ENCODE measurements at places on chromosomes 6 and 20.
A peak's percentile ranks its signal among the peaks of the same experiment; 100 is the strongest.

DNA sequence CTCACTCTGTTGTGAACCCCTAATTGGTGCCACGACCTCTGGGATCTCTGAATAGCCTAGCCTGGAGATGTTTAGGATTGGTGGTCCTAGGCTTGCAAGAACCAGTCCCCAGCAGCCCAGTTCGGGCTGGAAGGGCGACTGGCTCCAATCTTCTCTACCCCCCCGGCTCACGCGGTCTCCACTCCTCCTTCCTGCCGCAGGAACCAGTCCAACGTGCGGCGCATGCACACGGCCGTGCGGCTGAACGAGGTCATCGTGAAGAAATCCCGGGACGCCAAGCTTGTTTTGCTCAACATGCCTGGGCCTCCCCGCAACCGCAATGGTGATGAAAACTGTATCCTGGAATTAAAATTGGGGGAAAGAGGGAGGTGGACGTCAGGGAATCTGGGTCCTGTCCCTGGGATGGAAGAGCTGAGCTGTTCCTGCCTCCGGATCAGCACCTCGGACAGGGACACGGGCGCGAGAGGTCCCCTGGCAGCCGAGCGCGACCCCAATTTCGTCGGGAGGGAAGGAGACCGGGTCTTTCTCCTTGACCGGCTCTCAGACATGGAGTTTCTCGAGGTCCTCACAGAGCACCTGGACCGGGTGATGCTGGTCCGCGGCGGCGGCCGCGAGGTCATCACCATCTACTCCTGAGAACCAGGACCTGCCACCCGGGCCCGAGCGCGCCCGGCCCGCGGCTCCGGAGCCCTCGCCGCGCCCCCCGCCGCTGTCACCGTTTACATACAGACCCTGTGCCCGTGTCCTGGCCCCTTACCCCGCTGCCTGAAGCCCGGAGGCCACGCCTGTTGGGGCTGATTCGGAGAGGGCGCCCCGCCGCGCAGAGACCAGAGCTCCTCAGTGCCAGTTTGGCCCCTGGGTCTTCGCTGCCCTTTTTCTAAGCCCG is 28.2 kb downstream of the SLC12A5 start:
- peak; percentile 47 for DNase-seq

GRCh38 chr6:106574741-106575458 is 54.4 kb downstream of the RTN4IP1 start:
- peak; percentile 85 for DNase-seq

DNA sequence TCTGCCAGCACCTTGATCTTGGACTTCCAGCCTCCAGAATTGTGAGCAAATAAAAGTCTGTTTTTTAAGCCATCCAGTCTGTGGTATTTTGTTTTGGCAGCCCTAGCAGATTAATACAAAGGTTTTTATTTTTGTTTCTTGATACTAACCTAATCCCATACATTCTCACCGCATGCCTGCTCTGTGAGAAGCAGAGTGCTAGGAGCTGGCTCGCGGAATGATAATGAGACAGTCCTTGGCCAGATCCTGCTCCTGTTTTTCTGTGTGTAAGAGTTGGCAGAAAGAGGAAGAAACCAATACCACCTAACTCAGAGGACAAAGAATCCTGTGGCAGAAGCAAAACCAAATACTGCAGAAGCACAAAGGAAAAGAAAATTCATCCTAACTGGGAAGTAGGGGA is 82.6 kb downstream of the KIF16B start:
- DNase-seq = no peak

DNA sequence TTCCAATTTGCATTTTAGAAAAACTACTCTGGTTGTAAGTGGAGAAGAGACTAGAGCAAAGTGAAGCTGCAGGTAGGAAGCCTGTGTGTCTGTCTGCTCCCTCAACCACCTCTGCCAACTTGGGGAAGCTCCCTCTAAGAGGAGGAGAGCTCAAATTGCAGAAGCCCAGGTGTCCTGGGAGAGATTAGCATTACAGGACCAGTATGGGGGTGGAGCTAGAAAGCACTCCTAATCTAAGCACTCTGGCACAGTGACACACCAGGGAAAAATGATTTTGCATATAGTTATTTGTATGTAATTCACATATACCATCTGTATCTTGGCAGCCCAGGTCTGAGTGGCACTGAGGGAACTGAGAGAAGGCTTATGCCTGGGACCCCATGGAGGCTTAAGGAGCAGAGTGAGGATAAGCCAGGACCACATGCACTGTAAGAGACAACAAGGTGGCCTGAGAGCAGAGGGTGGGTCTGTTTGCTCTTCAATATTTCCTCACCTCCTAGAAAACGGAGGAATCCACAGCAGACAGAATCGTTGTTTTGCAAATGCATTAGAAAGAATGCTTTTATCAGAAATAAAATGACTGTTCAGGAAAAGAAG is 13.6 kb downstream of the GSTA2 start:
- no peak for DNase-seq

DNA sequence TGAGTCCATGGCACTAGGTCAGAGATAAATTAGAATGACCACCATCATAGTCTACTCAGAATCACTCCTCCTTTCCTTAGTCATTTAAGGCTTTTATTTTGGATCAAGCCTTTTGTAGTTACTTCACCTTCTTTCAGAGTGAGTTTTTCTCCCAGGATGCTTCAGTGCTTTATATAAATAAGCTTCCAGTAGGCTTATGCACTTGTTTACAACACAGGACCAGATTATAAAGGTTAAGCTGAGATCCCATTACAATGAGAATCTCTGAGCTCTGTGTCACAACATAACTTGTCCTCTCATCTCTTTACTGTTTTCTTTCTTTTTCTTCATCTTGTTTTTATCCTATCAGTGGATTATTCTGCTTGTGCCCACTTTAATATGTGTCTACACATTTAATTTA is 47.9 kb downstream of the CEP57L1 start:
- DNase-seq = peak; percentile 48

DNA sequence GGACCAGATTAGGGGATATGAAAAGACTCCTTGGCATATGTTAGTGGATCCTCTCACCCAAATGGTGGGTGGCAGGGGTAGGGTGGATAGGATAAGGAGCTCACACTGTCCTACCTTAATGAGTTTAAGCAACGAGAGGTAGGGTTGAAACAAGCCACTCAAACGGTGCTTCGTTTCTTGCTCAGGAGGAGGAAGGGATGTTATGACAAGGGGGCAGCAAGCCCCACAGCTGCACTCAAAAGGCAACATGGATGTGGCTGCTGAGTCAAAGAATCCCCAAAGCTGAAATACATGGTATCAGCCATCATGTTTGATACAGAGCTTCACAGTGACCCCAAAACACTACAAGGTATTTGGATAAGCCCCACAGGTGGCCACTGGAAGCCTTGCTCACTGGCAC is 8.4 kb upstream of the IDH3B start:
- no peak for DNase-seq

GRCh38 chr6:84460491-84460890 is 233.0 kb upstream of the CEP162 start:
- no peak for DNase-seq

- no peak for DNase-seq
Observed at GRCh38 chr6:43804550-43805223, 34.7 kb downstream of the VEGFA start.

DNA sequence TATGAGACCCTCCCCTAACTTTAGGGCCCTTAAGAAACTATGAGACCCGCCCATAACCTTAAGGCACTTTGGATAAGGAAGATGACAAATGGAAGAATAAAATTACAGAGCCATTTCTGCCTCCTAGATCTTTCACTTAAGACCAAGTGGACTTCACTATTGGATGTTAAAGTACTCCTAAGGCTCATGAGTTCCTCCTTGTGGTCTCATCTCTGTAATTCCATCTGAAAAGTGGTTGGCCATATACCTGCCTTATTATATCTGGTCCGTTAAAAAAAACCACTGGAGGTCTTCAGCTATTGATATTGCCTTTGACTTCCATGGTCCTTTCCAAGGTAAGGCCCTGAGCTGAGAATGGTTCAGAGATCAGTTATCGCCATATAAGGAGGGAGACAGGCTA is 310.3 kb downstream of the EYA4 start:
- DNase-seq = no peak

- DNase-seq = no peak
Observed at GRCh38 chr6:45072016-45072415, 256.1 kb upstream of the RUNX2 start.

GRCh38 chr6:85677234-85677956 is 34.7 kb upstream of the SYNCRIP start:
- DNase-seq = peak; percentile 79

GRCh38 chr6:157478926-157479325 is 97.9 kb downstream of the ZDHHC14 start:
- DNase-seq = no peak

DNA sequence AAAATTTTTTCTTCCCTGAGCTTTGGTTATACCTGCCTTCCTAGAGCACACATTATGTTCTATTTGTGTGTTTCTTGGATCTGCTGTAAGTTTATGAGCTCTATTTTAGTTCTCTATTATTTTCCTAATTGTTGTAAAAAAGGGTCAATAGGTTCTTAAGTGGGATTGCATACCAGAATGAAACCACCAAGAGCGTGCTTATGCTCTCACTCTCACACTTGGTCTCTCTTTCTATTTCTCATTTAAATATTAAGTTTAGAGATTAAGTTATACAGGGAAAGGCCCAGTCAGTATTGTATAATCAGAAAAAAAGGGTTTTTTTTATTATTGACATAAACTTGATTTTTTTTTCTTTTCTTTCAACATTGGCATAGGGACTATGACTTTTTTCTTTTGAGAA is 96.8 kb downstream of the RIMS1 start:
- no peak for DNase-seq

DNA sequence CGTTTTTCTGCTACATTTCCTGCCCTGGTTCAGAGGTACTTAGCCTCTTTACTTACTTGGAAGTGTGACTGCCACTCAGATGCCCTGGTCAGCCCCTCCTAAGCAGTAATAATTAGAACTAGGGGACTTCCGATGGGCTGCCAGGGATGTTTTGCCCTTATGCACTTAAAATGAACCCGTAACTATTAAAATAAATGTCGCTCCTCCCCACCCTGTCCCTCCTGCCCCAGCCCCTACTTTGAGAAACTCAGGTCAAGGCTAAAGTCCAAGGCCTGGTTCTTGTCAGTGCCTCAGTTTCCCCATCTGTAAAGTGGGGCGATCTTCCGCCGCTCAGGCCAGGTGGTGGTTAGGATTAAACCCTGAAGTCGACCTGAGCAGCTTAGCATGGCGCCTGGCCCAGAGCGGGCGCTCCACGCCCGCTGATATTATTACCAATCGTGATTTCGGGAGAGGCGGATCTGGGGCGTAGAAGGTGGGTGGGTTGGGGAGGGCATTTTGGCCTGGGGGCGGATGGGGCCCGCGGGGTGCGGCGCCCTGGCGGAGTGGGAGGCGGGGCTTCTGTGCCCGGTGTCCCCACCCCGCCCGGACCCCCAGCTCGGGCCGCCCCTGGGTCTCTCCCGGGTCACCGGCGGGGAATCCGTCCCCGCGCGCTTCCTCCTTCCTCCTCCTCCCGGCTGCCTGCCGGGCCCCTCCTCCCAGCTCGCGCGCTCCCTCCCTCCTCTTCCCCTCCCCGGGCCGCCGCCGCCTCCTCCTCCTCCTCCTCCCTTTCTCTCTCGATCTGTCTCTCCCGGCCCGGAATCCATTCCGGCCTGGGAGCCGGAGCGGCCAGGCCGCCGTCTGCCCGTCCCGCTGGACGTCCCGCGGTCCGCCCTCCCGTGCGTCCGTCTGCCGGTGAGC is at the start of gene SRC:
Gene SRC, plus strand, starts transcription at position 802 of the 897 bp plus-strand sequence. CDS start 38,014 bp downstream, outside the sequence.
- DNase-seq = peak; percentile 70

- no peak for DNase-seq
Observed at GRCh38 chr6:21909321-21909720, 315.8 kb downstream of the SOX4 start.

- no peak for DNase-seq
Observed at GRCh38 chr6:168625602-168626001, 184.6 kb downstream of the SMOC2 start.

GRCh38 chr6:32046450-32047083 is 8.4 kb downstream of the CYP21A2 start:
- DNase-seq = peak; percentile 49

DNA sequence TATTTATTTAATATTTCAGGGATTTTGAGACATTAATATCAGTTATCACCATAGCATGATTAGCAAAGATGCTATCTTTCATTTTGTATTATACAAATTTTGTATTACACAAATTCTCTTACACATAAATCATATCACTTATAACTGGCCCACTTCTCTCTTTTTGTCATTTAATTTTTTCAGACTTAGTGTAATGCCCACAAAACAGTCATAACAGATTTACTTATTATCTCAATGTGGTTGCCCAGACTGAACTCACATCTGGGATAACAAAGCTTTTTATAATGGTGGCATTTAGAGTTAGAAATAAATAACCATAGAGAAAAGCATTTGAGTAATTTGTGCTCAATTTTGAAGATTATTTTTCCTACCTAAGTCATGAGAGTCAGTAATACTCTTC is 148.3 kb downstream of the TFAP2B start:
- no peak for DNase-seq

- peak; percentile 5 for DNase-seq
Observed at GRCh38 chr6:50128420-50129005, 78.8 kb upstream of the DEFB112 start.

GRCh38 chr6:112321941-112322424 is 25.1 kb upstream of the RFPL4B start:
- peak; percentile 45 for DNase-seq

DNA sequence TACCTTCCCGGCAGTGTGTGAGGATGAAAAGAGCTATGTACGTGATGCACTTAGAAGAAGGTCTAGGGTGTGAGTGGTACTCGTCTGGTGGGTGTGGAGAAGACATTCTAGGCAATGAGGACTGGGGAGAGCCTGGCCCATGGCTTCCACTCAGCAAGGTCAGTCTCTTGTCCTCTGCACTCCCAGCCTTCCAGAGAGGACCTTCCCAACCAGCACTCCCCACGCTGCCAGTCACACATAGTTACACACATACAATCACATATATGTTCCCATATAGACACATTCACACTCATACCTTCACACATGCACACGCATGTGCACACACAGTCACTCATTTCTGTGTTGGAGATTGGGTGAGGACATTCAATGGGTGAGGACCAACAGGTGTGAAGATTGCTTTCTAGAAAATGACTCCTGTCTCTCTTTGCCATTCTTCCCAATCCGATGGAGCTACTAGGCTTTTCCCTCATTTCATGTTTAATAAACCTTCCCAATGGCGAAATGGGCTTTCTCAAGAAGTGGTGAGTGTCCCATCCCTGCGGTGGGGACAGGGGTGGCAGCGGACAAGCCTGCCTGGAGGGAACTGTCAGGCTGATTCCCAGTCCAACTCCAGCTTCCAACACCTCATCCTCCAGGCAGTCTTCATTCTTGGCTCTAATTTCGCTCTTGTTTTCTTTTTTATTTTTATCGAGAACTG is 30.4 kb downstream of the SRSF3 start:
- no peak for DNase-seq

Measured in mesenchymal stem cell (in vitro differentiated cells and primary cell).